ENCODE measurements at places on chromosomes 6 and 20.

DNA sequence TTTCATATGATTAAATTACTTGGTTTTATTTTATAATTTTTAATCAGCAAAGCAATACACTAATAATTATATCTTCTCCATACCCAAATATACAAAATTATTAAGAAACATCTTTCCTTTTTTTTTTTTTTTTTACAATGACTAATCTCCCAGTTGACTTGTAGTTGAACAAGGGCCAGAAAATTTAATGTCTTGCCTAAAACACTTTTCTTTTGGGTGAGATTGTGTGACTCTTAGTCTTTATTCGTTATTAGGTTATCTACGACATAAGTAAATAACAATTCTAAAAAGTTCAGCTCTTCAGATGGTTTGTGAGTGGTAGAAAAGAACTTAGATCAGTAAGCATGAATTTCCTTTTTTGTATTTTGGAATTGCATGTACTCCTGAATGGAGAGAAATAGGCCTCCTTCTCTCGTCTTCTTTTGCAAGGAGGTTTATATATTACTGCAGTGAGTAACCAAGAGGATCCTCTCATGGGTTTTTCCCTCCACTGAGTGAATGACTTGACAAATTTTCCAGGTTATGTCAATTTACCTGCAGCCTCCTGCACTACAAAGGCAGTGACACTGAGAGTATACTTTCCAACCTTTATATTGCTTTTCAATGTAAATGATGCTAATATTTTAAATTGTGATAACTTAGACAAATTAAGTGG is 364.5 kb upstream of the CITED2 start:
- no peak for DNase-seq

- DNase-seq: no peak
Observed at GRCh38 chr6:111184827-111185532, 97.7 kb downstream of the SLC16A10 start.

DNA sequence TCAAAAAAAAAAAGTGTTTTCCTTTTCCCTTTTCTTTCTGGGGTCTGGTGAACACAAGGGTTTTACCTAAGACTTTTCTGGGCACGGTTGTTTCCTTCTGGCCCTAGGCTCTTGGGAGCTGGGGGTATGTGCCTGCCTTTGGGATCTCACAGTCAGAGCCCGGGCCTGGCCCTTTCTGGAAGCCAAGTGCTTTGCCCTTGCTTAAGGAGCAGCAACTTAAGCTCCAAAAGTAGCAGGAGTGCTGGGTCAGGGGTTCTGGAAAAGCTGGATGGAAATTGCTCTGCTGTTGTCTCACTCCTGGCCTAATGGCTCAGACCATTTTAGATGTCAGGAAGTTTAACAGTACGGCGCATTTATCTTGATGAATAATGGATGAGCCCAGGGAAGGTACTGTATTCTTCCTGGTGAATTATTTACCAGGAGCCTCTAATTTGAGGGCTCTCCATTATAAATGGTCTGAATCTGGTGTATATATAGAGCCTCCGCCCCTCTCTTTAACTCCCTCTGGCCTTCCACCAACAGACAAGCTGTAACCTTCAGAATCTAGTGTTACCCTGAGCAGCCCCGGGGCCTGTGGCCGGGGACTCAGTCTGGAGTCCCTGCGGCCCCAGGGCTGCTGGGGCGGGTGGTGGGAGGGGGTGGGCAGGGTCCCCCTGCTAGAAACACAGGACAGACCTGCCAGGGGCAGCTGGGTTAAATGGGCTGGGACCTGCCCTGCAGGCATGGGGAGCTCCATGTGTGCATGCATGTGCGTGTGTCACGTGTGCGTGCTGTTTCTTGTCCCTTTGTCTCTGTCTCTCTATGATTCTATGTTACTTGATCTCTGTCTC is 37.5 kb downstream of the PTK7 start:
- DNase-seq: no peak

GRCh38 chr6:7392402-7392801 is 2.8 kb downstream of the RIOK1 start:
- no peak for DNase-seq

DNA sequence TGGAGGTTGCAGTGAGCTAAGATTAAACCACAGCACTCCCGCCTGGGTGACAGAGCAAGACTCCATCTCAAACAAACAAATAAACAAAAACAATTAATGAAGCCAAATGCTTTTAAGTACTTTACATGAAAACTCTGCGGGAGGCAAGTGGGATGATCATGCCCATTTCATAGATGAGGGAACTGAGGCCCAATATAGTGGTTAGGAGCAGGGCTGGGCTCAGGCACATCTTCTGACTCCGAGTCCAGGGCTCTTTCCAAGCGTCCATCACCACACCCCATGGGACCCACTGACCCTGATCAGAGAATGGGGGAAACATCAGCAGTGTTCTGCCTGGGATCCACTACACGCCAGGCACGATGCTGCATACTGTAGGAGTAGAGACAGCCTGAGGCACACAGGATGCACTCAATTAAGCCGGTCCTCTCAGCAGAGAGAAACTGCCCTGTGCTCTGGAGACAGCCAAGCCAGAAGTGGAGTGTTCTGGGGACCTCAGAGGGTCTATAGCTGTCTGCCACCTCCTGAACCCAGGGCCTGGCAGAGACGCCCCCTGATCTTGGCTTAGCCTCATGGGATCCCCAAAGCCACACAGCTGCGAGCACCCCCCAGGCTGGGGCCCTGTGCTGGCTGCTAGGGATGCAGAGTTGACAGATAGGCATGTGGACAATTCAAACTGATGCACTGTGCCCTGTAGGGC is 13.5 kb downstream of the TTBK1 start:
- no peak for DNase-seq

DNA sequence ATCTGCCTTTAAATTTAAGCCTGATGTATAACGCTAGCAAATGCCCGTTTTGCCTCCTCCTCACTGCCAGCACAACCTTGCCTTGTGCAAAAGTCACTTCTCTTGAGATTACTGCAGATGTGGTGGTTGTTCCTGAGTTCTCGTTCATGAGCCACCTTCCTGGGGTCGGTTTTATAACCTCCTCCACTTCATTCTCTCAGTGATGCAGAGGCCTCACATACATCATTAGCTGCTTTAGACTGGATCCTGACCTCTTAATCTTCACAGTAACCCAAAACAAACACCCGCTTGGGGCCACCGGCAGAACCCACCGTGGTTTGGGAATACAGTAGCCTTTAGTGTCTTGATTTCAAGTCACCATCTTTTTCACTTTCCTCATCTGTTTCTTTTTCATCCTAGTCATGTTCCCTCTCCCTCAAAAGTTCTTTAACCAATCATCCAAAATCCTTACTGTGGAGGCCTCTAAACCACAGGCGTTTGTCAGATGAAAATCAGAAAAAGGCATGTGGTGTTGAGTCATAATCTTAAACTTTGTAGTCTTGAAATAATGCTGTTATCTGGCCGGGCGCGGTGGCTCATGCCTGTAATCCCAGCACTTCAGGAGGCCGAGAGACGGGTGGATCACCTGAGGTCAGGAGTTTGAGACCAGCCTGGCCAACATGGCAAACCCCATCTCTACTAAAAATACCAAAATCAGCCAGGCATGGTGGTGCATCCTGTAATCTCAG is 430.3 kb upstream of the SOX4 start:
- no peak for DNase-seq
